ENCODE measurements at places on chromosomes 12 and 14. TPM values are rescaled to one million over a fixed set of nuclear protein-coding genes. Genes with fewer than 3 reads are reported as not detected.
A peak's percentile ranks its signal among the peaks of the same experiment; 100 is the strongest.

DNA sequence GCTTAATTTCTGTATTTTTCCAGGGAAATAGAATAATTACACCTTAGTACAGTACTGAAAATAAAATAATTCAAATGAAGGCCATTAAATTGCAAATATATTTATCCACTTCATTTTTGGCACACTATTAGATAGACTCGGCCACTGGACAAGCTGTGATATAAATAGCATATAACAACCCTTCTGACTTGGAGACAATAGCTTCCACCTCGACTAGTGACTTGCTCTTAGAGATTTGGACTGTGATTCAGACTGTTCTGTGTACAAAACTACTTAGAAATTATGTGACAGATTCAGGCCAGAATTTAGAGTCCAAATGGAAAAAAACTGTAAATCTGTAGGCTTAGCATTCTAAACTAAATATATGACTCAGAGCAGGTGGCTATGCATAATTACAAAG, 949.9 kb downstream of the LRFN5 start:
- no peaks in the 10 kb centered on the region for H3K4me1 ChIP-seq
- no peak for DNase-seq
- no peak overlapping the region for H3K27ac ChIP-seq
- H3K27me3 ChIP-seq = no peaks in the 10 kb centered on the region
- H3K4me3 ChIP-seq = no peak overlapping the region

- no peak for DNase-seq
- no peaks in the 10 kb centered on the region for H3K4me1 ChIP-seq
- no peaks in the 10 kb centered on the region for H3K27me3 ChIP-seq
Measured at GRCh38 chr14:50575769-50576168, 15.8 kb downstream of the ATL1 start.

DNA sequence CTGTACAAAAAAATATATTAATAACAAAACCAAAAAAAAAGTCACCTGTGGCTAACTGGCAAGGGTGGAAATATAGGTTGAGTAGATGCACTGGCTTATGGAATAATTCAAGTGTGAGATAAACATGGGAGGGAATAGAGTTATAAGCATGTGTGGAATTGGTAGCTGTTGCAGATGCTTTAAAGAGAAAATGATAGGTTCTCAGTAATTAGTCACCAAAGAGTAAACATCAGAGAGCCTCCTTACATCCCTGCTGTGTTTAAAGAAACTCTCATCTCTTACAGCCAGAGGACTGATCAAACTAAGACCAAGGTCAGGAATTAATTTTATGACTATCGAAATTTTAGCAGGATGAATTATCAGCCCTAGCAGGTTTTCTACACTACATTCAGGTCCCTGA, 70.5 kb downstream of the EGLN3 start:
- H3K4me1 ChIP-seq = no peaks in the 10 kb centered on the region
- no peak overlapping the region for H3K4me3 ChIP-seq
- no peak overlapping the region for H3K27ac ChIP-seq
- no peak for DNase-seq
- no peaks in the 10 kb centered on the region for H3K27me3 ChIP-seq

- no peak overlapping the region for H3K4me3 ChIP-seq
- H3K27ac ChIP-seq = no peak overlapping the region
- no peaks in the 10 kb centered on the region for H3K27me3 ChIP-seq
- no peaks in the 10 kb centered on the region for H3K36me3 ChIP-seq
Measured at GRCh38 chr14:53412819-53413675, 259.9 kb upstream of the DDHD1 start.

- H3K4me3 ChIP-seq = no peak overlapping the region
- H3K27ac ChIP-seq = no peak overlapping the region
- H3K27me3 ChIP-seq = no peaks in the 10 kb centered on the region
- H3K4me1 ChIP-seq = peaks cover 40% of the 10 kb centered on the region
Measured at GRCh38 chr14:68512088-68512487, 280.8 kb downstream of the ZFP36L1 start.

DNA sequence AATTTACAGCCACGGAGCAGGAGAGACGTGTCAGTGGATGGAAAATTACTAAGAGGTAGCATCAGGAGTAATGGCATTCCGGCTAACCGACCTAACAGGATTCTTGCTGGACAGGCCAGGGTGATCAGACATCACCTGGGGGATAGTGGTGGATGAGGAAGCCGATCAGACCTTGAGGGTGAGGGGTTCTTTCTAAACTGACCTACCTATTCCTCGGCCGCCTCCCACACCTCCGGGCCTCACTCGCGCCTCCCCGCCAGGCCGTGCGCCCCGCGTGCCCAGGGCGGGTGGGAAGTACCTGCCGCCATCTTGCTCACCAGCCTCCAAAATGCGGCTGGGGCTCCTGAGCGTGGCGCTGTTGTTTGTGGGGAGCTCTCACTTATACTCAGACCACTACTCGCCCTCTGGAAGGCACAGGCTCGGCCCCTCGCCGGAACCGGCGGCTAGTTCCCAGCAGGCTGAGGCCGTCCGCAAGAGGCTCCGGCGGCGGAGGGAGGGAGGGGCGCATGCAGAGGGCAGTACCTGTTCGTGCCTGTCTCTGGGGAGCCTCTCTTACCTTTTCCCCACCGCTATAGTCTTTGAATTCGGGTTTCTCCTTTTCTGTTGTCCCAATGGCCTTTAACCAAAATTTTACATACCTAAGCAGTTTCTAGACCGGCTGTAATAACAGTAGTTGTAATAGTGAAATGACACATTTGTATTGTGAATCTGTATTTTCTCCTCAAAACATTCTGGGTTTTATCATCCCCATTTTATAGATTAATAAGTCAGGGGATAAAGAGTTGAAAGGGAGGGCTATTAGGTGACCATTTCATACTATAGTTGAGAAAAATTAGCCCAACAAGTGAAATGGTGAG, at the start of gene TMPRSS12:
Gene TMPRSS12 (plus strand): TSS at position 290 of the 857 bp plus-strand sequence. CDS start 39 bp downstream, at position 329.
- H3K36me3 ChIP-seq = no peaks in the 10 kb centered on the region
- peak within 1 kb of the TSS; percentile 54 for H3K27ac ChIP-seq
- H3K4me3 ChIP-seq = peak within 1 kb of the TSS; percentile 38
- no peaks in the 10 kb centered on the region for H3K27me3 ChIP-seq
- DNase-seq = peak; percentile 86

- H3K27ac ChIP-seq = no peak overlapping the region
- DNase-seq = no peak
- no peaks in the 10 kb centered on the region for H3K36me3 ChIP-seq
- no peaks in the 10 kb centered on the region for H3K4me1 ChIP-seq
- no peak overlapping the region for H3K4me3 ChIP-seq
Measured at GRCh38 chr14:38910092-38910491, 192.9 kb downstream of the SEC23A start.

DNA sequence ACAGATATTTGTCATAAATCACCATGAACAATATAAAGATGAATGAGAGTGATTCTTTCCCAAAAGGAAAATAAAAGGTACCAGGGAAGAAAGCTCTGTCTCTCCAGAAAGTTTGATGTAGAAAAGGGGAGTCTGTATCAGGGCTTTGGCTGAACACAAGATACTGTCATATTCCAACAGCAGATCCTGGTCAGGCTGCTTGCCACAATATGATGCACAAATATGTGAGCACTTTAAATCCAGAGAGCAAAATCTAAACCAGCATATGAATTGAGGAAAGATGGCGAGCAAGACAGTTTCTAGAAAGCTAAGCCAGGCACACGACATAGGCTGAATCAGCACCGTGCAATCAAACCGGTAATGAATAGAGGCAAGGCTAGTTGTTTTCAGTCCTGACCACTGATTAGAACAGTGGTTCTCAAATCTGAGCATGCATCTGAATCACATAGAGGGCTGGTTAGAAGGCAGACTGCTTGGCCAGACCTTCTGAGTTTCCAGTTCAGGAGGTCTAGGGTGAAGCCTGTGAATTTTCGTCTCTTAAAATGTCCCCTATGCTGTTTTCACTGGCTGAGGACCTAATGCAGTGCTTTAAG, 60.7 kb downstream of the PLCZ1 start:
- no peaks in the 10 kb centered on the region for H3K36me3 ChIP-seq
- DNase-seq = no peak
- H3K4me1 ChIP-seq = no peaks in the 10 kb centered on the region
- H3K27me3 ChIP-seq = no peaks in the 10 kb centered on the region

GRCh38 chr14:86865934-86866333, 1127.0 kb downstream of the GALC start:
- H3K4me1 ChIP-seq = no peaks in the 10 kb centered on the region
- no peaks in the 10 kb centered on the region for H3K27me3 ChIP-seq
- no peak overlapping the region for H3K27ac ChIP-seq

The ST8SIA1 gene
- 3.6 TPM for total RNA-seq

The LRIG3 gene
- total RNA-seq = 29.6 TPM

The HOXC9 gene
- not detected for total RNA-seq

The GDF3 gene
- not detected for total RNA-seq

The ACVRL1 gene
- 62.9 TPM for total RNA-seq
